ENCODE measurements at places on chromosomes 12 and 14. TPM values are rescaled to one million over a fixed set of nuclear protein-coding genes. Genes with fewer than 3 reads are reported as not detected.

ADAMTS20 gene
- total RNA-seq: not detected

DNA sequence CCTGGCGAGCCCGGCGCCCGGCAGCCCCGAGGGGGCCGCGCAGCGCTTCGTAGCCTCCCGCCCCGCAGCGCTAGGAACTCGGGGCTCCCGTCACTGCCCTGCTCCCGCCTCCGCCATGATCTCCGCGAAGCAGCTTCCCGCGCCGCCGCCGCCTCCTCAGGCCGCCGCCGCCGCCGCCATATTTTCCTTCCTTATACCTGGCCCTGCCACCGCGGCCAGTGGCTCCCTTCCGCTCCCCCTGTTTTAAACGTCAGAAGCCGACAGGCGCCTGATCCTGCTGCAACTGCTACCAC, 286 bp downstream of the PPP4R3A start:
- peak; percentile 51 for ATAC-seq

DNA sequence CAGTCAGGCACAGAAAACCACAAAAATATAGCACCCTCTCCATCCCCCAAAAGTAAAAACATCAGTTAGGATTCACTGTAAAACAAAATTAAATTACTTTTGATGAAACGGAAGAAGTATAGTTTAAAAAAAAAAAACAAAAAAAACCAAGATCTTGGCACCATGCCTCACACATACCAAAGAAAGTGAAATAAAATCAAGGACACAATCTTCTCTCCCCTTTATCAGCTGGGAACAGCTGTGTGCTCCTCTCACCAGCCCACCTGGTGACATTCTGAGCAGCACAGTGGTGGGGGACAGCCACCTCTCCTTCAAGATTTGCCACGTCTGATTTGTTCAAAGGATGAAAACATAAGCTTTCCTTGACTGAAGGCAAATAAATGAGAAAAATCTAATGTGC, 55.5 kb downstream of the ESR2 start:
- no peak for ATAC-seq

TAS2R20 gene
- total RNA-seq: 4.4 TPM

GRCh38 chr14:33629792-33630191, 321.1 kb downstream of the EGLN3 start:
- ATAC-seq: no peak

SIX6 gene
- total RNA-seq: not detected

DNA sequence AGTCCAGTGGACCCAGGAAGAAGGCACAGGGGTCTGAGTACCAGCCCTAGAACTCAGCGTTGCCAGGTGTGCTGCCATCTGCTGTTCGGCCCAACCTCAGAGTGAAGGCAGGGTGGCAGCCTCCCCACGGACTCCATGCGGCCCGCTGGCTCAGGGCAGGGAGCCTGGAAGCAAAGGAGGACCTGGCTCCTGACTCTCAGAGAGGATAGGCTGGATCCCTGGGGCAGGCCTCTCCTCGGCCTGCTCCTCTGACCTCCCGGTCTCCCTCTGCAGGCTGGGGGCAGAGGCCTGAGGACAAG, 10.1 kb downstream of the MCRS1 start:
- ATAC-seq: no peak

GRCh38 chr12:54262403-54262925, 17.5 kb downstream of the CBX5 start:
- no peak for ATAC-seq

DNA sequence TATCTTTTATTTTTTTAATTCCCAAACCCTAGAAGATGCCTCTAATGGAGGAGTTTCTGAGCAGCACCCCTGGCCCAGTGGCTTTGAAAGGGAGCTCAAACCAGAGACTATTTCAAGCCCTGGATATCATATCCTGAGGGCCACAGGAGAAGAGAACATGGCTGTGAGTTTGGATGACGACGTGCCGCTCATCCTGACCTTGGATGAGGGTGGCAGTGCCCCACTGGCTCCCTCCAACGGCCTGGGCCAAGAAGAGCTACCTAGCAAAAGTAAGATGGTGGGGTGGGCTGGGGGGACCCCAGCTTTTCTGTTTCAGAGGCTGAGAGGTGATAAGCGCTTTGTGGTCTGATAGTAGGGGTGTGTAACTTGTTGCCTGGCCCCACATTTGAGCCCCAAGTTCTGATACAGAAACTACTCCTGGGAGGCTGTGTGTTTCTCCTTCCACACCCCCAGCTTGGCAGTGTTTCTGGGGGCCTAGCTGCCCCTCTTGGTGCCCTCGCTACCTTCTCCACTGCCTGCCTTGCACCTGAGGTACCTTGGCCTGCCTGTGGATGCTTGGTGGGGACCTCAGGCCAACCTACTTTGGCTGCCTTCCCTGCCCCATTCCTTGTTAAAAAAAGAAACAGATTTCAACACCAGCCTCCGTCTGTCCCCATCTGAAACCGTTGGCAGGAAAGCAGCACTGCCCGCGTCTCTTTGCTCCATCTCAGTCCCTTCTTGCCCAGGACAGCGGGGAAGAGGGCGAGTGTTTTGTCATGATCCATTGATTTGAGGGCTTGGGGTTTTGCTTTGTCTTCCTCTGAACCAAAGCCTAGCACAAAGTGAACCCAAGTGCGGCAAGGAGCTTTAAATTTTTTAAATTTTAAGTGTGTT, 5.7 kb downstream of the TPCN1 start:
- no peak for ATAC-seq

DNA sequence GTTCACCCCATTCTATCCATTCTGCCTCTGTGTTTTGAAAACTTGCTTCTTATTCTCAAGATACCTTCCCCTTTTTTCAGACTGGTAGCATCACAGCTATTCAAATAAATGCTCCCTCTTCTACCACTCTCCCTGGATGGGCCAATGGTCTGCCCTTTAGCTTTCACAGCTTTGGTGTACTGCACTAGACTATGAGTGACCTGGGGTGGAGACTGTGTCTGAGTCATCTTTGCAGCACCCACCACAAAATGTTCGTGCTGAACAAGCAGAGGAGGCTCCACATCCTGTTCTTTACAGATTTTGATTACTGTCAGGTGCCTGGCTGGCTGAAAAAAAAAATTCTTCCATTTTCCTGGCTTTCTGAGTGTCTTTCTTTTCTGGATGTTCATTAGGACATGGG, 1104.1 kb upstream of the TMEM132C start:
- ATAC-seq: peak; percentile 90

DNA sequence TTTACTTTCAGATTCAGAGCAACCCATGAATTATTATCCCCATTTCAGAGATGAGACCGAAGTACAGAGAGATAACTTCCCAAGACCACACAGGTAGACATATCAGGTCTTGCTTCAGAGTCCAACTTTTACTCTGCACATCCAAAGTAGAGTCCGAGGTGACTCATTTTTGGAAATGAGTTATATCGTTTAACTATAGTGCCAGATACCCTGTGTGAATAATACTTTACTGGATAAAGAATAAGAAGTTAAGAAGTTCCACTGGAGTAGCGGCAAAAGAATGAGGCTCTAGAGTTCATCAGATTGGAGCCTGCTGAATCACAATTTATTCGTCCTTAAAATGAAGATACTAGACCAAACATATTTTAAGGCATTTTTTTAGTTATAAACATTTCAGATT, 124.7 kb downstream of the EPS8 start:
- no peak for ATAC-seq

DNA sequence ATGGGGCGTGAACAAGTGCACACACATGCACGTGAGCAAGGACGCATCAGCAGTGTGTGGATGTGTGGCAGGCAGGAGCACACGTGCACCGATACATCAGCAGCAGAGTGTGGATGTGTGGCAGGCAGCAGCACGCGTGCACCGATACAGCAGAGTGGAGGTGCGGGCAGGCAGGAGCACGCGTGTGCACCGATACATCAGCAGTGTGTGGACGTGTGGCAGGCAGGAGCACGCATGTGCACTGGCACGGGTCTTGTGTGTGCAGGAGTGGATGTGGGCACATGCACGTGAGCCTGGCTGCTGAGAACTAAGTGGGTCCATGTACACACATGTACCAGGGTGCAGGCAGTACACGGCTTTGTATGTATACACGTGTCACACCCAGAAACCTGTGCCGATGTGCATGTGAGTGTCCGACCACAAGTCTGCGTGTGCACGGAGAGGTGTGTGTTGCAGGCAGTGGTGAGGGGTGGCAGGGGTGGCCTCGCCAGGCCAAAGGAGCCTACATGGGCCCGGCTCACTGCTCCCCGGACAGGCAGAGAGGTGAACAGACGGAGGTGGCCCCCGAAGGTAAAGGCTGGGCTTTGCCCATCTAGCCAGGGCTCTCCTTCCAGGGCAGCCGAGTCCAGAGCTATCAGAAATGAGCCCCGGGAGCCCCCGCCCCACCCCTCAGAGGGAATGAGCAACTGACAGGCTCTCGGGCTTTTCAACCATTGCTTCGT, 53.9 kb downstream of the RFLNA start:
- no peak for ATAC-seq

Data from activated T-helper 17 cell treated with anti-CD3 and anti-CD28 coated beads, Interleukin-2, amount 50 U/mL, for 72 hours (primary cell).